ENCODE measurements at places on chromosomes 12 and 14.

DNA sequence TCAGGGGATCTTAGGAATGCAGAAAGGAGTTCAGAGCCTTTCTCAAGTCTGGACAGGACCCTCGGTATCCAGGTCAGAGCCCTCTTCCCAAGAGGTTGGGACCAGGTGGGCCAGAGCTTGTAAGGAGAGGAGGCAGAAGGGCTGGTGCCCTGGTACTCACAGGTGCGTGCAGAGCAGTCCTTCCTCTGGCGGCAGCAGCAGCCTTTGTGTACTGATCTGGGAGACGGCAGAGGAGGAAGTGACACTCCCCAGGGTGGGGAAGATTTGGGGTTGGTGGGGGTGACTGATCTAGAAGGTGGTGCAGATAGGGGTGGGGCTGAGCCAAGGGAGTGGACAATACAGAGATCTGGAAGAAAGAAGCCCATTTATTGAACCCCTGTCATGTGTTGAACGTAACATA is at the start of gene ITGB7:
ITGB7 (minus strand) TSS at position 210 of the 400 bp plus-strand sequence. CDS start 6,808 bp downstream, outside the sequence.
- peak; percentile 61 for DNase-seq

DNA sequence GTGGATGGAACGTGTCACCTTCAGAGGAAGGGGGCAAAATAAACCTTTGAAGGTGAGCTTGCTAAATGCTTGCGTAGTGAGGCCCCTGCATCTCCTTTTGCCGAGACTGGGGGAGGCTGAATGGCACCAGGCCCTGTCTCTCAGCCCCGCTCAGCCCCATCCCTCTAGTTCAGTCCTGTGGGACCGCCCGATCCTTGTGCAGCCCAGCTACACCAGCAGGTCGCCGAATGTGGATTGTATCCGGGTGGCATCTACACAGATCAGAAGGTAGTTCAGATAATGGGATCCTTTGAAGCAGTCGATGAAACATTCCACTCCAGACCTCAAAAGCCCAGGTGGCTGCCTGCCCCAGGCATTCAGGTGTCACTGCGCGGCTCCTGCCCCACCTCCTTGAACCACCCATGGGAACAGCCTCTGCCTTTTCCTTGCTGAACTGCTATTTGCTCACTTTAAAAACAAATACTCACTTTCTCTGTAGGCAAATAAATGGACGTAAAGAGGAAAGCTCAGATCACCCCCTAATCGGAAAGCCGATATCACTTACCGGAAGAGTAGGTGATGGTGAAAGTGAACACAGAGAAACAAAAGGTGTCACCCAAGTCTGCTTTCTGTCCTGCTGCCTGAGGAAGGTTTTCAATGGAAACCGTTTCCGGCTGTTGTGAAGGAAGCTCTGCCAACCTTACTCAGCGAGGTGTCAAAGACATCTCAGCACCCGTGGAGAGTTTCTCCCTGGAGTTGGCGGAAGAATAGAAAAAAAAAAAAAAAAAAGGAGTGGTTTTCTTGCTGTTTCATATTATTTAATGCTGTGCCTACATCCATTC is 100.3 kb upstream of the NCOR2 start:
- no peak for DNase-seq

DNA sequence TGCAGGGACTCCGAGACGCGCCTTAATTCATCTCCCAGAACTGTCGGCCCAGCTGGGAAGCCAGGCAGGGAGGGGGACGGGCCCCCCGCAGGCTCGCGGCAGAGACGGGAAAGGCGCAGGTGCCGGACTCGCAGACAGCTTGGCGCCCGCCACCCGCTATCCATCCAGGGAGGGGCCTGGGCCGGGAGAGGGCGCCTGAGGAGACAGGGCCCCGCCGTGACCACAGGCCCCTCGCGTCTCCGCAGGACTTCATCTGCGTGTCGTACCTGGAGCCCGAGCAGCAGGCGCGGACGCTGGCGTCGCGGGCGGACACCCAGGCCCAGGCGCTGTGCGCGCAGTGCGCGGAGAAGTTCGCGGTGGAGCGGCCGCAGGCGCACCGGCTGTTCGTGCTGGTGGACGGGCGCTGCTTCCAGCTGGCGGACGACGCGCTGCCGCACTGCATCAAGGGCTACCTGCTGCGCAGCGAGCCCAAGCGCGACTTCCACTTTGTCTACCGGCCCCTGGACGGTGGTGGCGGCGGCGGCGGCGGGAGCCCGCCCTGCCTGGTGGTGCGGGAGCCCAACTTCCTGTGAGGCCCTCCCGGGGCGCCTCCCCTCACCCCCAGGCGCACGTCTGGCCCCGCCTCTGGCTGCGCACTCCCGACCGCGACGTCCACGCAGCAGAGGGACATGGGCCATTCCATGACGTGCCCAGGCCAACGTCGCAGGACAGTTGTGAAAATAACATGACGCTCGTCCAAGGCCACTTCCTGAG is 60.6 kb downstream of the LGMN start:
- DNase-seq, result no peak

- DNase-seq, result no peak
These were observed 40.4 kb downstream of the SLC8A3 start for GRCh38 chr14:70148351-70148750.

- no peak for DNase-seq
These were observed 3.9 kb upstream of the B4GALNT3 start for GRCh38 chr12:455821-456220.

DNA sequence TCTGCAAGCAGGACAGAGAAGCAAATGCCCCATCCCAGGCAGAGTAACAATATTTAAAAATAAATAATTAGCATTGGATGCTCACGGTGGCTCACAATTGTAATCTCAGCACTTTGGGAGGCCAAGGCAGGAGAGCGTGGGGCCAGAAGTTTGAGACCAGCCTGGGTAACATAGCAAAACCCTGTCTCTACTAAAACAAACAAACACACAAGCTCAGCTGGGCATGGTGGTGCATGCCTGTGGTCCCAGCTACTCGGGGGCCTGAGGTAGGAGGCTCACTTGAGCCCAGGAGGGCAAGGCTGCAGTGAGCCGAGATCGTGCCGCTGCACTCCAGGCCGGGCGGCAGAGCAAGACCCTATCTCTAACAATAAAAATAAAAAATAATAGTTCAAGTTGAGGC is 74.7 kb upstream of the NCOR2 start:
- no peak for DNase-seq

DNA sequence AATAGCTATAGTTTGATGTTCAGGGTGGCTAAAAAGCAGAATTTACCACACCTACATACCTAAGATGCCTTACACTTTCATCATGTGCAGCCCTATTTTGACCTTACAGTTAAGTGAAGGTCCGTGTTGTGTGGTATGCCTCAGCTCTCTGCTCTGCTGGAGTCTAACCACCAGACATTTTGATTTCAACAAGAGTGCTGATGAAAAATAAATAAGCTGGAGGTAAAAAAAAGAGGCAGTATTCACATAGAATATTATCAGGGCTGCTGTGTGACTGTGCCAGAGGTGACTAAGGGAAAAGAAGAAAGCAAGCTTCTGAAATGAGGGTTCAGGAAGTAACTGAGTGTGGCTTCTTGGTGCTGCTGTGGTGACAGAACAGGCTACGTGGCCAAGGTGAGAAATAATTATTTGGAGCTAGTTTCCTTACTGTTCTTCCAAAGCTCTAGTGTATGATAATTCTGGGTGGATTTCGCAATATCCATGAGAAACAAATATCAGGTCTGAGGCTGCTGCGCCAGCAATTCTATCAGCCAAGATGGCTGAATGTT is 188.8 kb downstream of the STXBP6 start:
- DNase-seq, result no peak

GRCh38 chr12:130640496-130640895 is 75.6 kb downstream of the RIMBP2 start:
- DNase-seq, result no peak
